Eye (tissue), 1 donor: ENCODE measurements at places on chromosomes 3 and 15.

GRCh38 chr3:159825216-159825854, 163.3 kb upstream of the IL12A start:
- DNase-seq: no peak

DNA sequence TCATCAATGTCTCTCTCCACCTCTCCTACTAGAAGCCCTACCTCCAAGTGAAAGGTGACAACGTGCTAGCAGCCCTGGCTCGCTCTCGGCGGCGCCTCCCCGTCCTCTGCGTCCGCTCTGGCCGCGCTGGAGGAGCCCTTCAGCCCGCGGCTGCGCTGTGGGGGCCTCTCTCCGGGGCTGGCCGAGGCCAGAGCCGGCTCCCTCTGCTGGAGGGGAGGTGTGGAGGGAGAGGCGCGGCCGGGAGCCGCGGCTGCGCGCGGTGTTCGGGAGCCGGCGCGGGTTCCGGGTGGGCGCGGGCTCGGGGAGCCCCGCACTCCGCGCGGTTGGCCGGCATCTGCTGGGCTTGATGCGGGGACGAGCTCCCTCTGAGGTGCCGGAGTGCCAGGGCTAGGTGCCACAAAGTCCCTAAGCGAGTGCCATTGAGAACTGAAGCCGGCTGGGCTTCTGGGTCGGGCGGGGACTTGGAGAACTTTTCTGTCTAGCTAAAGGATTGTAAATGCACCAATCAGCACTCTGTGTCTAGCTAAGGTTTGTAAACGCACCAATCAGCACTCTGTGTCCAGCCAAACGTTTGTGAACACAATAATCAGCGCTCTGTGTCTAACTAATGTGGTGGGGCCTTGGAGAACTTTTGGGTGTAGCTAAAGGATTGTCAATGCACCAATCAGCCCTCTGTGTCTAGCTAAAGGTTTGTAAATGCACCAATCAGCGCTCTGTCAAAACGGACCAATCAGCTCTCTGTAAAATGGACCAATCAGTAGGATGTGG, 84.8 kb upstream of the ARRDC4 start:
- DNase-seq: no peak

GRCh38 chr15:29613951-29614382, 208.3 kb downstream of the TJP1 start:
- no peak for DNase-seq

- DNase-seq: no peak
Measured at GRCh38 chr3:171237009-171237385, 210.5 kb upstream of the SLC2A2 start.

- no peak for DNase-seq
Measured at GRCh38 chr3:193638833-193639232, 45.8 kb downstream of the OPA1 start.

DNA sequence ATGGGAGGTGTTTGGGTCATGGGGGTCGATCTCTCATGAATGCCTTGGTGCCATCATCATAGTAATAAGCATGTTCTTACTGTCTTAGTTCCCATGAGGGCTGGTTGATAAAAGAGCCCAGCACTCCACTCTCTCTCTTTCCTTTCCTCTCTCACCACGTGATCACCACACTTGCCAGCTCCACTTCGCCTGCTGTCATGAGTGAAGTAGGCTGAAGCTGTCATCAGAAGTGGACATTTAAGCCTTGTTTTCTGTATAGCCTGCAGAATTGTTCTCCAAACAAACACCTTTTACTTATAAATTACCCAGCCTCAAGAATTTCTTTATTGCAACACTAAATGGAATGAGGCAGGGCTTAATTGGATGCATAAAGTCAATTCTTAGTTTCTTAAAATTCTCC, 6.1 kb downstream of the OR5H1 start:
- DNase-seq: peak; percentile 4

DNA sequence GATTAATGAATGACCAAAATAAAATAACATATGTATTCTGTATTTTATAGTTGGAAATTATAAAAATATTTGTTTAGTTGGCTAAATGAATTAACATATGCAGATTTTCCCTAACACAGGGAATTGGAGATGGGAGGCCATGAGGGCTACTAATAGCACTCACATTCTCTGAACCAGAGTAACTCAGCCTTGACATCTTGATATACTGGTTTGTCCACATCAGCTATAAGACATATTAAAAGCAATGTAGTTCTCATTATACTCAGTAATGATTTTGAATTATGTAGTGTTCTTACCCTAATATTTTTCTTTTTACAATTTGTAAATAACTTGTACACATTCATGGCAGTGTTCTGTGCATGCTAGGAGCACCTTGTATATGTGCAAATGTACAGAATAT, 255.9 kb downstream of the EPHA6 start:
- DNase-seq: no peak
